ENCODE measurements at places on chromosomes 12 and 14.
A peak's percentile ranks its signal among the peaks of the same experiment; 100 is the strongest.

DNA sequence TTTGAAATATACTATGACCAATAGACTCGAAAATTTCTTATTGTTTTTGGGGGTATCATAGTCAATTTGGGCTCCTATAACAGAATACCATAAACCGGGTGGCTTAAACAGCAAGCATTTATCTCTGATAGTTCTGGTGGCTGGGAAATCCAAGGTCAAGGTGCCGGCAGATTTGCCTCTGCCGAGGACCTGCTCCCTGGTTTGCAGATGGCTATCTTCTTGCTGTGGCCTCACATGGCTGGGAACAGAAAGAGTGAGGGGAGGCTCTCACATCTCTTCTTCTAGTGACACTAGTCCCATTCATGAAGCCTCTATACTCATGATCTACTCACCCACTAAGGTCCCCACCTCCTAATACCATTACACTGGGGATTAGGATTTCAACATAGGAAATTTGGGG, 70.7 kb downstream of the BORCS5 start:
- DNase-seq = no peak

DNA sequence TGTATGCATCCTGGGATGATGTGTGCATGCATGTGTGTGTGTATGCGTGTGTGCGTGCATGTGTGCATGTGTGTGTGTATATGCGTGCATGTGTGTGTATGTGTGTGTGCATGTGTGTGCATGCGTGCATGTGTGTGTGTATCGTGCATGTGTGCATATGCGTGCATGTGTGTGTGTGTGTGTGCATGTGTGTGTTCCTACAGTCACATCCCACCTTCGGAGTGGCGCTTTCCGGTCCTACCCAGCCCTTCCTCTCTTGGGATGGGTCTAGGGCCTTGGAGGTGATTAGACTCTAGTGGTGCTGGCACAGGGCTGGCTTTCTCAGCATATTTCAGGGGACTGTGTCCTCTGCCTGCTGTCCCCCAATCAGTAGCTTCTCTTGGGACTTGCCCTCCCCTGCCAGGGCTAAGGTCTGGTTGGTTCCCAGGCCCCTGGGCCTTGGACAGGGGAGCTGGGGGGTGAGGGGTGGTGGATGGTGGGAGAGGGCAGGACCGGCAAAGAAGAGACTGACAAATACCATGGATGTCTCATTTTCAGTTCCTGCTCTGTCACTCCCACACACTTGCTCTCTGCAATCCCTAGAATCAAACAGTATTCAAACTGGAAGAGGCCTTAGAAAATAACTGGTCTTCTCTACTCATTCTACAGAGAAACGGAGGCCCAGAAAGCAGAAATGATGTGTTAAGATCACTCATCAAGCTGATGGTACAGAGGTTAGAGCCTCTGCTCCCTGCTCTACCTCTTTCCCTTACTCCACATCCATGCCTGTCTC, 21.9 kb upstream of the FAIM2 start:
- peak; percentile 57 for DNase-seq

DNA sequence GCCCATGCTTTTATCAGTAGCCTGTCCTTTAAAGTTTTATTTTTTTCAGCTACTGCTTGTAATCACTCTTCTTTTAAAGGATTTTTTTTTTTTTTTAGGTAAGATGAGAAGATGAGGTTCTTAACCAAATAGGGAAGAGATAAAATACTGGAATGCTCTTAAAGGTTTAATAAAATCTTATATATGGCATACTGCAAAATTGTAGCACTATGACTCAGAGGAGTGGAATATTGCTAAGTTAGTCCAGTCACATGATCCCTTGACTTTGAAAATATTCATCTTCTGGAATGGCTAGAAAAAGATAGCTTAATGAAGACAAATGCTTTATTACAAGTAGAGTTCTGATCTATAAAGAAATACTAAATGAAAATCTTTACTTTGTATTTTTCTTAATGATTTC, 116.6 kb downstream of the NAV3 start:
- no peak for DNase-seq

DNA sequence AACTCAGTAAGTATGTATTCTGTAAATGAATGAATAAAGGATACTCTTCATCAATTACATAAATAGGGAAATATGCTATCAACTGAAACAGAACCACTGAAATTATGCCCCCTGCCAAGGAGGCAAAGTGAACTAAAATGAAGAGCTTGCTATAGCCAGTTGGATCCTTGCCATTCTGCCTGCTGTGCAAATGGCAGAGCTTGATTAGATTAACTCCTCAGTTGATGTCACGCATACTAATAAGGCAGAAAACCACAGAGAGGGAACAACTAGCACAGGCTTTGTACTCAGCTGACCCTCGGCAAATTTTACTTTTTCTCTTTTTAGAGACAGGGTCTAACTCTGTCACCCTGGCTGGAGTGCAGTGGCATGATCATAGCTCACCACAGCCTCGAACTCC, 36.7 kb upstream of the FERMT2 start:
- no peak for DNase-seq

- no peak for DNase-seq
Observed at GRCh38 chr14:70801836-70802235, 7.5 kb downstream of the MAP3K9 start.
